ENCODE measurements at places on chromosomes 2 and 18.
A peak's percentile ranks its signal among the peaks of the same experiment; 100 is the strongest.

GRCh38 chr2:201357221-201357620 is at the start of gene FLACC1:
TSS of gene FLACC1 (minus strand) at chr2:201357345. CDS start at chr2:201351404, 5,941 bp downstream.
- DNase-seq = peak; percentile 47

GRCh38 chr2:152376385-152376784 is 41.4 kb downstream of the FMNL2 start:
- peak; percentile 86 for DNase-seq

- DNase-seq = no peak
Measured at GRCh38 chr18:38007676-38008330, 442.2 kb upstream of the CELF4 start.

GRCh38 chr2:28631514-28632206 is 120.0 kb upstream of the PPP1CB start:
- peak; percentile 27 for DNase-seq

GRCh38 chr2:179860255-179861026 is 971 bp downstream of the ZNF385B start:
- no peak for DNase-seq

DNA sequence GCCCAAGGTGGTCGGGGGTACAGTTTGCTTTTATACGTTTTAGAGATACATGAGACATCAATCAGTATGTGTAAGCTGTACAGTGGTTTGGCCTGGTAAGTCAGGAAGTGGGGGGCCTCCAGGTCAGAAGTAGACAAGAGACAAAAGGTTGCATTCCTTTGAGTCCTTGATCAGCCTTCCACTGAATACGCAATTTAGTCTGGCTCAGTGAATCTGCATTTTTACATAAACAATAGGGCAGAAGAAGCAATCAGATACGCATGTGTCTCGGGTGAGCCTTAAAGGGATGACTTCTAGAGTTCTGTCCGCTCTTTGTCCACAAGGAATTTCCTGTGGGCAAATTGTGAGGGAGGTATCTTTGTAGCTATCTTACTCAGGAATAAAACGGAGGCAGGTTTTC is 87.2 kb downstream of the SOWAHC start:
- DNase-seq = no peak

DNA sequence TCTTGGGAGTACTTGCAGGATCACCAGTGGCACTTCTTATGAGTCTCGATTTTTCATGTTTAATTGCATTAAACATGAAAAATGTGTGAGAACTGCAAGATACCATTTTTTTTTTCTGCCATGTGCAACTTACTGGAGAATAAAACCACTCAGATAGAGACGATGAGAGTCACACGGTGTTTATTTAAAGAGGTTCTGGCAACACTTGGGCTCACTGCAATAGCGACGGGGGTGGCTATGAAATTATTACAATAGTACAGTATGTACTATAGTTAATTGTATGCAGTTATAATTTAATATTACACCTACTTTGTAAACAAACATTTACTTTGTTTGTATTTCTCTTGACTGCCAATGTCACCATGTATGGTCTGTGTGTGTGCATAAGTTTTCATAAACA is 479.8 kb downstream of the NUP35 start:
- no peak for DNase-seq

- no peak for DNase-seq
Measured at GRCh38 chr2:167992278-167992677, 255.1 kb downstream of the STK39 start.

- no peak for DNase-seq
Measured at GRCh38 chr2:127361929-127362885, 25.6 kb downstream of the MAP3K2 start.

- no peak for DNase-seq
Measured at GRCh38 chr2:146370826-146371225, 1474.0 kb upstream of the ACVR2A start.

DNA sequence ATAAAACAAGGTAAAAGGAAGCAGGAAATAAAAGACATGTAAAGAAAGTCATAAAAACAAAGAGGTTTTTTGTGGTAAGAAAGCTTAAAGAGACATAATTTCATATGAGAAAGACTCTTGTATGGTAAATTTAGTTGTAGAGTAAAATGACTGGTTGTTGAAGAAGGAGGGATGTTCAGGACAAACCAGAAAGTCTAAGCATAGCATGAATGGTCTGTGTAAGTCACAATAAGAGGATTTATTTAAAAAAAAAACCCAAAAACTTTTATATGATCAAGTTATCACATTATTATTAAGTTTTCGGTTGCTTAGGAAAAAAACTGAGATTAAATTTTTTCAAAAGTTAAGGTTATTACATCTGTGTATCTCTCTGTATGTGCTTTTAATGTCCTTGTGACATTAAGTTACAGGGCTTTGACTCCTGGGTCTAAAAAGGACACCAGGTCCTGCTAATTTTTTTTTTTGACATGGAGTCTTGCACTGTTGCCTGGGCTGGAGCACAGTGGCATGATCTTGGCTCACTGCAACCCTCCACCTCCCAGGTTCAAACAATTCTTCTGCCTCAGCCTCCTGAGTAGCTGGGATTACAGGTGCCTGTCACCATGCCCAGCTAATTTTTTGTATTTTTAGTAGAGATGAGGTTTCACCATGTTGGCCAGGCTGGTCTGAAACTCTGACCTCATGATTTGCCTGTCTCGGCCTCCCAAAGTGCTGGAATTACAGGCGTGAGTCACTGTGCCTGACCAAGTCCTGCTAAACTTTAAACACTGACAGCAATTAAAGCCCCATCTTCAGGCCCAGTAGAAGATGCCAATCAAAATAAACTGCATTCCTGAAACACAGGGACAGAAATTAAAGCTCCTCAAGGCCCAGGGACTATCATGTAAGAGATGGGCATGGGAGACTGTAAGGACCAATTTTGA is 14.2 kb upstream of the OXER1 start:
- DNase-seq = no peak

DNA sequence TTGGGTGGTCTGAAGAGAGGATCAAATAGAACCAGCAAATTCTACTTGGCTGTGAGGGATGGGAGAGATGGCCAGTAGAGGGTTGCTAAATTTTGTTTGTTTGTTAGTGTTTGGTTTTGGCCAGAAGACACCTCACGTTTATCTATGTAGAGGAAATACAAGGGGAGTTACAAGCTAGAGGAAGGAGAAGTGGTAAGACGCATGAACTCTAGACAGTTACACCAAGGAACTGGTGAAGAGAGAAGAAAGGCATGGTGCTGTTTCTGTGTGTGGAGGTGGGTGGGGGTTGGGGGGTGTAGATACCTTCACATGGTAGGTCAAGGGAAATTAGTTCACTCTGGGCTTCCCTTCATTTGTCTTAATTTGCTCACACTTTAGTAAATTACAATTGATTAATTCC is 25.6 kb downstream of the RASGRP3 start:
- no peak for DNase-seq

Data from trophoblast cell (in vitro differentiated cells and primary cell).